ENCODE measurements at places on chromosomes 5 and 9.

GRCh38 chr5:170232786-170233185 lies at the start of gene C5orf58:
Gene C5orf58, plus strand, starts transcription at chr5:170232985. Its CDS starts 1,992 bp downstream, at chr5:170234977.
- DNase-seq = no peak

GRCh38 chr5:196350-196749 lies 5.1 kb downstream of the LRRC14B start:
- no peak for DNase-seq

- no peak for DNase-seq
Observed at GRCh38 chr5:29662876-29663275, 1530.6 kb upstream of the CDH6 start.

DNA sequence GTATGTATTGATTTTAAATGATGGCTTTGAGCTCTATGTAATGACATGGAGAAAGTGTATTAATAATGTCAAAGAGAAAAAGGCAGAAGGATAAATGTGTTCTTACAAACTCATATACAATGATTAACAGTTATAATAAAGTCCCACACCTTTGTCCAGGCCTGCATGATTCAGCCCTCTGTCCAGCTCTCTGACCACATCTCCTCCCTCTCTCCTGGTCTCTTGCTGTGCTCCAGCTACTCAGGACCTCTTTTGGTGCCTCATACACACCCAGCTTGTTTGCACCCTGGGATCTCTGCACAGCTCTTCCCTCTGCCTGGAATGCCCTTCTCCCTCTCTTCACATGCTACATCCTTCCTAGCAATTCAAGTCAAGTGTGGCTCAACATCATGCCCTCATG lies 37.5 kb upstream of the DMRT1 start:
- DNase-seq = no peak

- DNase-seq = no peak
Observed at GRCh38 chr5:112983363-112983762, 6.8 kb downstream of the DCP2 start.

DNA sequence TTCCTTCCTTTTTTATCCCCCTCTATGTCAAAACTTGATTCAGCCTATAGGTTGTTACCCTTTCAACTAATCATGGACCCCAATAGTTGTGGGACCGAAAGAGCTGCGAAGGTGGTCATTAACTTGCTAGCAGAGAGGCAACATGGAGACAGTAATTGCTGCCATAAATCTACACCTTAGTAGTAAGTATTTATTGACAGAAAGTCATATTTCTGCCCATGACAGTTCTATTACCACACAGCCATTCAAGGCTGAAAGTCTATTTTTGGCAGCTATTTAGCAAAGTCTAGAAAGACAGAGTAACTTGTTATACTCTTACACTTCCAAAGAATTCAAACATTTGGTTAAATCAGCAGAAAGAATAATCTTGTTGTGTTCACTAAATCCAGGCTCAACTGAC lies 236.2 kb downstream of the PRELID2 start:
- DNase-seq = no peak
